ENCODE measurements at places on chromosomes 4 and X.

DNA sequence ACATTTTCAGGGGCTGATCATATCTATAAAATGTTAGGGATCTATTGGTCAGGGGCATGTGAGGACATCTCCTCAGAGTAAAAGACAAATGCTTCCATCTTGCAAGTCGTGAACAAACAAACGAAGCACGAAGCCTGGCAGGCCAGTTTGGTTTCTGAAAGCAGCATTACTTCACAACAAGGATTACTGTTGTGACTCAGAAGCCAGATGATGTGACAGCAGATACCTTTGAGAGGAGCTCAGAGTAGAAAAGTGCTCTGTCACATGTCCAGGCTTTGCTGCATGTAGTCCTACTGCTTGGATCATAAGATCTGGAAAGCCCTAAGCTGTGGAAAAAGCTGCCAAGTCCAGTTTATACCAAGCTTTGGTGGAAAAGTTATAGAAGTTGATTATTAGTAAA lies 1827.2 kb downstream of the ARAP2 start:
- no peak for DNase-seq

DNA sequence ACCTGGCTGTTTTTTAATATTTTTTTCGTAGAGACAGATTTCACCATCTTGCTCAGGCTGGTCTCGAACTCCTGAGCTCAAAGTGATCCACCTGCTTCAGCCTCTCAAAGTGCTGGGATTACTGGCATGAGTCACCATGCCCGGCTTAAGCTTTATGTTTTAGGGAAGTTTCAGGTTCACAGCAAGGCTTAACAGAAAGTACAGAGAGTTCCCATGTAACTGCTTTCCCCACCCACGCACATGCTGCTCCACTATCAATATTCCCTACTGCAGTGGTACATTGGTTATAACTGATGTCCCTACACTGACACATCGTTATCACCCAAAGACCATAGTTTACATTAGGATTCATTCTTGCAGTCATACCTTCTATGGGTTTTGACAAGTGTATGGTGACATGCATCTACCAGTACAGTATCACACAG lies 62.7 kb downstream of the PRPS1 start:
- DNase-seq = no peak

DNA sequence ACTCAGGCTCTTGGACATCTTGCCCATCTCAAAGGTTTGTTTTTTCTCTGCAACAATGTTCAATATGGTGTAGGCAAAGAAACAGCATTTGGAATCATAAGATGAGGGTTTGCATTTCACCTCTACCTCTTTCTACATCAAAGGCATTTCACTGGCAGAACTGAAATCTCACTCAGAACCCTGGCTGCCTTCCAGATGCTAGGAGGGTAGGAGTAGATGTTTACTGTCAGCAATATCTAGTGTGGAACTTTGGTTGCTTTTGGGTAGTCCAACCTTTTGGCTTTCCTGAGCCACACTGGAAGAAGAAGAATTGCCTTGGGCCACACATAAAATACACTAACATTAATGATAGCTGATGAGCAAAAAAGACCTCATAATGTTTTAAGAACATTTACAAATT lies 297.0 kb upstream of the KLF3 start:
- DNase-seq = no peak

- no peak for DNase-seq
These were observed 51.5 kb downstream of the ALPK1 start for GRCh38 chr4:112348488-112349158.

GRCh38 chr4:182770259-182770995 lies 146.8 kb downstream of the DCTD start:
- DNase-seq = no peak

DNA sequence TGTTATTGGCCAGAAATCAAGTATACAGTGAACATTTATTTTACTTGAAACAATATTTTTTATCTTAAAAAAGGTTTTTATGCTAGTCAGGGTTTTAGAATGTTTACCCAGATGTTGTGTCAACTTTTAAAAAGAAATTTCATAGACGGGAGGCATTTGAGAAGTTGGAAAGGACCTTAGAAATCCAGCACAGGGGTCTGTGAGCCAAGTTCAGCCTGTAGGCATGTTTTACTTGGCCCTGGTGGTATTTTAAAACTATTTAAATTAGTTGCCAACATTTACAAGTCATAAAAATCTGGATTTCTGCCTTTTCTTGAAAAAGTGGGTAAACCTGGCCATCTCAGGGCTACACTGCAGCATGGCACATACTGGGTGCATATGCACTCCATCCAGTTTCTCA lies 25.5 kb upstream of the FHL1 start:
- DNase-seq = no peak

GRCh38 chrX:136417806-136418205 lies 69.9 kb upstream of the BRS3 start:
- no peak for DNase-seq

- DNase-seq = no peak
These were observed 17.5 kb downstream of the SPOCK3 start for GRCh38 chr4:167216783-167217182.

DNA sequence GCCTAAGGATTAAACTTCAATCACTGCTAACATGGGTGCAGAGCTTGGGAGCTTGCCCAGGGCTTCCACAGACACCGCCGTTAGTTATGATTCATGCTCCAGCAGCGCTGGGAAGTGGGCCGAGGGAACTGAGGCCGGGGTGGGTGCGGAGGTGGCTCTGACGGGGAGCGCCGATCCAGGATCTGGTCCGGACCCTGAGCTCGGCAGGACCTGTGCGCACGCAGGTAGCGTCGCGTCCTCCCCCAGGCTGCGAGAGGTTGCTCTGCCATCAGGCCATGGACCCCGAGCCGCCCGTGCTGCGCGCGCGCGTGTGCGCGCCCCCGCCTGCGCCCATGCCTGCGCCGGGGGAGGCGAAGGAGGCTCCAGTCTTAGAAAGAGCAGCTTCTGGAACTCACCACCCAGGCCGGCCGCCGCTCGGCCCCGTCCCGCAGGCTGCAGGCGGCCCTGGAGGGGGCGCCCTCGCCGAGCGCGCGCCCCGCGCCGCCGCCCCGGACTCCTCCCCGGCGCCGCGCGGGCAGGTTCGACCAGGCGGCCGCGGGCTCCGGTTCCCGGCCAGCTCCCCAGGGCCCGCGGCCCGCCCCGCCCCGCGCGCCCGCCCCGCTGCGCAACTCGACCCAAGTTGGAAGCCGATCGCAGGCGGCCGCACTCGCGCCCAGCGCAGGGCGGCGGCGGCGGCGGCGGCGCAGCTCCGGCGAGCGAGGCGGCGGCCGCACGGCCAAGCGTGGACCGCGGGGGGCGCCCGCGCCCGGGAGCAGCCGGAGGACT lies 732 bp upstream of the ADRA2C start:
- DNase-seq = no peak

GRCh38 chr4:153468587-153468986 lies 2.4 kb downstream of the TMEM131L start:
- DNase-seq = no peak

DNA sequence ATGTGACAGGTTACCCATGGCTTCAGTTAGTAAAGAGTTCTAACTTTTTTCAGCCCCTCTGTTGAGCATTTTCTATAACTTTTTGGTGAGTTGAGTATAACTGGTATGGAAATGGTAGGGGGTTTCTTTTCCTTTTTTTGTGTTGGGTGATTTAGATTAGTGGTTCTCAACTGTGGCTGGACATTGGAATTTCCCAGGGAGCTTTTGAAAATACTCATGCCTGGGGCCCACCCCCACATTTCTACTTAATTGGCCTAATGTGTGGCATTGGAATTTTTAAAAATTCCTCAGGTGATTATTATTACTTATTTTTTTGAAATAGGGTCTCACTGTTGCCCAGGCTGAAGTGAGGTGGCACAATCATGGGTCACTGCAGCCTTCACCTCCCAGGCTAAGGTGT lies 21.9 kb downstream of the SMS start:
- no peak for DNase-seq

DNA sequence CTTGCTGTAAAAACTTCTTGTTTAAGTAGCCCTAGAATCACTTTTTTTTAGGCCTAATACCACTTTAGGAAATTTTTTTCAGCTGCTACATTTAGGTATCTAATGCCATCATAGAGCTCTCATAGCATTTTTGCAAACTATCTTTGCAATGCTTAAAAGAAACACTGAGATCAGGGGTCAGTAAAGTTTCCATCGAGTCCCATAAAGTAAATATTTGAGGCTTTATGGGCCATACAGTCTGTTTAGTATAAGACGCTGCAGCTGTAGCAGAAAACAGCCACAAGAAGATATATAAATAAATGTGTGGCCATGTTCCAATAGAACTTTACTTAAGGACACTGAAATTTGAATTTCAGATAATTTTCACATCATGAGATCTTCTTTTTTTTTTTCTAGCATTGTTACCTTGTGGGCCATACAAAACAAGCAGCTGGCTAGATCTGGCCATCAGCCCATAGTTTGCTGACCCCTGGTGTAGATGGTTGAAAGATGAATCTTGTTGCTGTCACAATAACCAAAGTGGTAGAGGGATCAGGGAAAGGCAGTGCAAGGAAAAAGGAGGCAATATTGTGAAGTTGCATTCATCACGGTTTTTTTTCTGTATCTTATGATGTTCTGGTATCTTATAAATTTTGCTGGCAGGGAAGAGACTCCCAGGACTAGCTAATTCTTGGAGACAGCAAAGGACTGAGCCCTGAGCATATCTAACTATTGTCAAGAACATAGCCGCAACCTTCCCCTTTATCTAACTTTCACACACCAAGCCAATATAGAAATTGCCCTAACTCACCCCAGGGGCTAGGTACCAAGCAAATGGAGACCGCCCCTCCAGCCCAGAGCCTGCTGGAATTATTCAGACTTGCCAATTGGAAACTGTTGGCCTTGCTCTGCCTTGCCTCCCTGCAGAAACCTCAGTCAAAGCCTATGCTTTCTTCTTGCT lies 46.6 kb downstream of the RASGEF1B start:
- no peak for DNase-seq

GRCh38 chr4:174575436-174575835 lies 53.1 kb upstream of the HPGD start:
- no peak for DNase-seq

DNA sequence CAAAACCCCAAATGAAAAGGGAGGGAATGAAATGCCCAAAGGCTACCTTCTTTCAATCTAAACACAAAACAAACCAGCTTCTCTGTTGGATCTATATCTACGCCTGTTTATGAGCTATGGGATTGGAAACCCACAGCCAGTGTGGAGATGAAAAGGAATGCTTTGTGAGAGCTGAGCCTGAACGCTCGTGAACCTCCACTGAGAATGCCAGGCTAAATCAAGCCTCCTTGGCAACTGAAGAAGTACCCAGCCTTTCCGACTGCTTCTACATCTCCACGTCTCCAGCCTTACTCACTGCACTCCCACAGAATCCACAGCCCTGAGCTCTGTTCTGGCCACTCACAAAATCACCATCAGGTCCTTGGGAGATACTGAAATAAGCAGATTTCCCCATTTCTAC lies 31.8 kb downstream of the PROM1 start:
- DNase-seq = no peak

GRCh38 chr4:37936889-37937498 lies 23.2 kb upstream of the PTTG2 start:
- no peak for DNase-seq

DNA sequence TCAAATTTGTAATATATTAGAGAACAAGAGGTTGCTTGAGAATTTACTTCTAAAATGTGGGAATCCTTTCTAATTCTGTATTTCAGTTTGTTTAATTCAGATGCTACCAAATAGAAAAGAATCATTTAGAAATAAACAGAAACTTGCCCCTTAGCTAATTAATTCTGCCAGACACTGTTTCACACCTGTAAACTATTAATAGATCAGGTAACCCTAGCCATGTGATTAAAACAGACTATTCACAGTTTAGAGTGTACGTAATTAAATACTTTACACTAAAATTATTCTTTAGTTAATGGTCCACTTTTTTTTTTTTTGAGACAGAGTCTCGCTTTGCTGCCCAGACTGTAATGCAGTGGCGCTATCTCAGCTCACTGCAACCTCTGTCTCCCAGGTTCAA lies 124.0 kb downstream of the PTPN13 start:
- no peak for DNase-seq

GRCh38 chrX:16436348-16437188 lies 213.4 kb upstream of the S100G start:
- DNase-seq = peak; percentile 9

DNA sequence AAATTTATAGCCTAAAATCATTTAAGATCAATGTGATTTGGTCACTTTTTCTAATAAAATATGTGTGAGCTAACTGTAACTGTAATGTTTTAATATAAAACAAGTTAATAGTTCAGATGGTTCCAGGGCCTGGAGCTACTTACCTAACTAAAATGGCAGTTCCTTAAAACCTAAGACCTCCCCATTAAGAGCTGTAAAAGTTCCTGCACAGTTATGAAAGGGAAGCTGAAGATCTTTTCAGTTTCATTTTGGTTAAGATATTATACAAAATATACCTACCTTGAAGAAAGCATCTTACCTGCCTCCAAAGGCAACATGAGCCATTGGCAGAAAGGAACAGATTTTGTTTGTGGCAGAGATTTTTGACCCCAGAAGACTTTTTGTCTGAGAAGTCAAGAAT lies 30.1 kb downstream of the HPF1 start:
- DNase-seq = no peak

DNA sequence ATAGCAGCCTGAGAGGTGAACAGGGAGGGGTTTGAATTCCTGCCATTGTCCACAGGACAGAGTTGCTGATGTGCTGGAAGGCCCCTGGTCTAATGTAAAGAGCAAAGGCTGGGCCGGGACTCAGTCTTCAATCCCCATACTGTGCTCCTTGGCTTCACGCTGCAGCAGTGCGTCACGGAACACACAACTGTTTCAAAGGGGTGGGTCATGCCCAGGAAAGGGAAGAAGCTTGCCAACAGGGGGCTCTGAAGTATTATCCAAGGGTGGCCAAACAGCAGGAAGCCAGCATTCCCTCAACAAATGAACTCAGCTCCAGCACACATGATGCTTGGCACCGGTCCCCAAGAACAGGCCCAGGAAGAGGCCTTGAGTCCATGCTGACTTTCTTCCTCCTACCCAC lies 122.5 kb downstream of the NFKB1 start:
- DNase-seq = no peak

- no peak for DNase-seq
These were observed 199.1 kb downstream of the SPATA18 start for GRCh38 chr4:52250154-52250553.

GRCh38 chr4:796206-796605 lies 29.7 kb downstream of the CPLX1 start:
- DNase-seq = no peak

DNA sequence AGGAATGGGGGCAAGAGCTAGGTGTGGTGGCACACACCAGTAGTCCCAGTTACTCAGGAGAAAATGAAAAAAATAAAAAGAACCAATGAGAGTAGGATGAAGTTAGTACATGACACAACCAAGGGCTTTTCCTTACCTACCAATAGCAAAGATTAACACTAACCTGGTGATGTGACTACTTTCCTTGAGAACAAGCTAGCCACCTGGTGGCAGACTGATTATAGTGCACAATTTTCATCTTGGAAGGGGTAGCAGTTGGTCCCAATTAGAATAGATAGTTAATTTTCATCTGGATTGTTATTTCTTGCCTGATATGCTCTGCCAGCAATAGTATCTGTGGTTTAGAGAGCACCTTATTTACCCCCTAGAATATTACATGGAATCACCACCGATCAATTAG lies 1216.8 kb upstream of the PABPC4L start:
- no peak for DNase-seq
